ENCODE measurements at places on chromosomes 2 and 18.

DNA sequence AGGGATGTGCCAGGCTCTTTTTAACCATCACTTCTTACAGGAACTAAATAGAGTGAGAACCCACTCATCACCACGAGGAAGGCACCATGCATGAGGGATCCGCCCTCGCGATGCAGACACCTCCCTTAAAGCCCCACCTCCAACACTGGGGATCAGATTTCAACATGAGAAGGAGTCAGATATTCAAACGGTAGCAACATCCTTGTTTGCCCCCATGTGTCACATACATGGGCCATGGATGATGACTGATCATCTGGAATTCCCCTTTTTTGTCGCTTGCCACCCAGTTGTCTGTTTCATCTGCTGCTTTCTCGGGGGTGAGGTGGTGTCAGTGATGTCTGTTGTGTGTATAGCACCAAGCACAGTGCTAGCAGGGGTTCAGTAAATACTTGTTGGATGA is 57.9 kb downstream of the NCK2 start:
- no peak for DNase-seq

GRCh38 chr2:119315241-119315925 is 51.3 kb downstream of the C2orf76 start:
- DNase-seq, result no peak

GRCh38 chr2:99470957-99471356 is 18.9 kb downstream of the REV1 start:
- DNase-seq, result no peak

- no peak for DNase-seq
Measured at GRCh38 chr18:23824669-23825068, 135.4 kb downstream of the LAMA3 start.

DNA sequence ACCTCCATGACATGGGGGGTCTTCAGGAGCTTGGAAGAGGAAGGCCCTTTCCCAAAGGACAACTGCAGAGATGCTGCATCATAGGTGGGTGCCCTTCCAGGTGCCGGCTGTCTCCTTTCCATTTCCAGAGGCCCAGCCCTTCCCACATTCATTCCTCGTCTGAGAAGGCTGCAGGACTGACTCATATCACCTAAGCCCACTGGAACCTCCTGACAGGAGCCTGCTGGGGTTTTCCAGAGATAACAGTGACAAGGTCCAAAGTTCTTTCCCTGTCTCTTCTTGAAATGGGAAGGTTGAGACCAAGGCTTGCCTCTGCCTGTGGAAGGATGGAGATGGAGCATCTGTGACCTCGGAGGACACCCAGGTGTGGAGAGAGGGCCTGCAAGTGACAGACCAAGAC is 3.6 kb upstream of the PRSS56 start:
- DNase-seq, result no peak

- DNase-seq, result no peak
Measured at GRCh38 chr2:45942237-45942738, 290.8 kb downstream of the PRKCE start.

- DNase-seq, result no peak
Measured at GRCh38 chr2:191612496-191612895, 65.4 kb upstream of the NABP1 start.

- DNase-seq, result no peak
Measured at GRCh38 chr2:71605173-71605641, 151.8 kb downstream of the DYSF start.

GRCh38 chr2:98205889-98206288 is 118.9 kb downstream of the VWA3B start:
- no peak for DNase-seq

- DNase-seq, result no peak
Measured at GRCh38 chr2:122656403-122656802, 901.0 kb downstream of the TSN start.

GRCh38 chr2:6971502-6971901 is 54.3 kb downstream of the RNF144A start:
- no peak for DNase-seq

GRCh38 chr18:44802508-44802907 is 121.8 kb downstream of the SETBP1 start:
- no peak for DNase-seq

GRCh38 chr2:220665108-220665471 is 907.0 kb downstream of the EPHA4 start:
- no peak for DNase-seq

DNA sequence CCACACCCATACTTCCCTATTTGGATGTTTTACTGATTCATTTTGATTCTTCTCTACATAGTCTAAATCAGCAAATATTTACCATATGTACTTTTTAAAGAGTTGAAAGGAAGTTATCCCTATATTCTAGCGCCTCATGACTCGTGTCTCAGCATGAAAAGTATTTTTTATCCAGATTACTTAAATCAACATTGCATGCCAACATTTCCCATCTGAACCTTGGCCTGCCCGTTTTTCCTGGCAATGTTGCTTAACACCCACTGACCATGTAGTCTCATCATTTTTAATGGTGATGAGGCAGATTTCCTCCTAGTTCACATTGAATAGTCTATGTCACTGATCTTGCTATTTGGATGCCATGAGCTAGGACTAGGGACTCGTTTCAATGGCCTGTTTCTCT is 13.2 kb upstream of the SCYGR5 start:
- DNase-seq, result no peak

DNA sequence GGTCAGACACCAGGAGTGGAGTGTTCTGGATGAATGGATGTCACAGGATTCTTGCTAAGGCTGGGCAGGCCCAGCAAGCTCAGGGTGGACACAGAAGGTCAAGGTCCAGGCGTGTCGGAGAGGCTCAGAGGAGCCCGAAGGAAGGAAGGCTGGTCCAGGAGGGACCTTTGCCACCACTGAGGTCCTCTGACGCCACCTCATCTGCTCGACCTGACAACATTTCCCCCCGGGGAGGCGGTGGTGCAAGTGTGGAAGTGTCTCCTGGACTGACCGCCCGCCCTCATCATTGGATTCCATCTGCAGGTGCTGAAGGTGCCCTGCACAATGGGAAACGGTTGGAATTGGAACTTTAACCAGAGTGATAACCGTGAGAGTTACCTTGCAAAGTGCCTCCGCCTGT is 124.6 kb downstream of the RTP5 start:
- DNase-seq, result no peak

DNA sequence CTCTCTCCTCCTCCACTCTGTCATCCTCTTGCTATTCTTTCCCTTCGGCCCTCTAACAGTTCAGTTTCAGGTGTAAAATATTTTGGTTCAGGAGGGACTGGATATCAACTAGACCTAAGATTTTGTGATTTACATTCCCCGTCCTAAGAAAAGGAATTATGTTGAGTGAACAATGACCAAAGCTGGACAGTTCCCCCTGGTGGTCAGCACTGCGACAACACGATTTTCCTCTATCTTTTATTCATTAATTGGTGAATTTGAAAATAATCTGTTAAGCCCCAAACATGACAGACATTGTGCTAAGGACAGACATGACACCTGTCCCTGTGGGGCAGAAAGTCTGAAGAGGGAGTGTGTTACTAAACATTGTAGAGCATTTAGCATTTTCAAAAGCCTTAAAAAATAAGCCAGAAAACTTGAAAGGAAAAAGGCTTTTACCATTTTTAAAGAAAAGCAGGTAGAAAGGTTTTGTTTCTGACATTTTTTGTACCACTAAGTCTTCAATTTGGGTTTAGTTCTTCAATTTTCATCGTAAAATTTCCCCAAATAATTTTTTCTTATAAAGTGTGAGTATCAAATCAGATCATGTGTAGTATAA is 28.4 kb upstream of the GTF2A1L start:
- DNase-seq, result peak; percentile 7

DNA sequence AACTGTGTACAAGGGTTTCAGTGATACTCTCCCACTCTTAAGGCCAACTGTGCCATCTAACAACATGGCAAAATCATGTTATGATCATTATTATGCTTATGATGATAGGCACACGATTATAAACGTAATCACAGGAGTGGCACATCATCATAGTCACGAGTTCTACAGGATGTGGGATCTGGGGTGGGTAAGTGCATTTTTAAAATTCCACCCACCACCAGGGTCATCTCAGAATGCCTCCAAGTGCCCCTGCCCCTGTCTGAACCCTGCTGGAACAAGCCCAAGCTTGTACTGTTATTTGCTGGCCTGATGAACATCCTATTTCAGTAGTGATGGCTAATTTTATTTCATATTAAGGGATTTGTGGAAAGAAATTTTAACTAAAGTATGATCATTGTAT is 117.8 kb downstream of the PTPRM start:
- no peak for DNase-seq

DNA sequence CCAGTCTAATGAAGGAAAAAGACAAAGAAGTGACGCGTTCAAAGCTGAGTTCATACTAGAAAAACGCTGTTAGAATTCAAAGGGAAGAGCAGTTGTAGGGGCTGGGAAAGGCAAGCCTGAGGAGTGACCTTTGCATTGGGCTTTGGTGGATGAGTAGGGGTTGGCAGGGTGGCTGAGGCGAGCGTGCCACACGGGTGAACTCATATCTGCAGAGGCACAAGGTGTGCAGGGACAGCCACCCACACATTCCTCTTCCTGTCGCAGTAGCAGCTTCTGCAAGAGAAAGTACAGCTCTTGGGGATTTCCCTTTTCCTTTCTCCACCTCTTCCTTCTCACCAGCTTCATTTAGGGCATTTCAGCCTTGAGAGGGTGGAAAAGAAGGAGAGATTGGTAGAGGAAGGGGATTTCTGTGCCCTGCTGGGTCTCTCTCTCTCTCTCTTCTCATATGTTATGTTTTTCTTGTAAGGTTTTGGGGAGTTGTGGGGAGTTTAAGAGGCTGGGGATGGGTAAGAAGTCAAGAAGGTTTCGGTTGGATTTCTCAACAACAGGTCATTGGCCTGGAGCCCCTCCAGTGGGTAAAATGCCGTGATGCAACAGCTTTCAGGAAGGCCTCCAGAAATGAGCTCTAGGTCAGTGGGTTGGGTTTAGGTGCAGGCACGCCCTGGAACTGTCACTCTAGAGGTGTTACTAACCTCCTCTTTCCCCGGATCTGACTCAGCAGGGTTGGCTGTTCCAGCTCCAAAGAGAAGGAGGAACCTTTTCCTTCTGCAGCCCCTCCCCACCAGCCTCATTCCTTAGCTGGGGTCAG is 40.1 kb downstream of the ODC1 start:
- DNase-seq, result no peak

DNA sequence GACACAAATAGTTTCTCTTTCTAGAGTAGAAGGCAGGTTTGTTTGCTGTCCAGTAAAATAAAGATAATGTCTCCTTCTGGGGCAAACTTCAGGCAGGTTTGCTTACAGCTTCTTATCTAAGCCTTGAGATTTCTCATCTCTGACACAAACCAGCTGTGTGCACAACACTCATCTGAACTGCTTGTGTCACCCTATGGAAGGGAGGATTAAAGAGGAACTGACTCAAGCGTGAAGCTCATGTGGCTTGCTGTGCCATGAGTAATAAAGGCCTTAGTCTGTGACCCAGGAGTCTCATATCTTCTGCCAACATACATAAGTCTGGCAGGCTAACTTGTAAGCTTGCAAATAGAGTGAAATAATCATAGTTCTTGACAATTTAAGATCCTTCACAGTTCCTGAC is 24.2 kb upstream of the CPO start:
- no peak for DNase-seq

DNA sequence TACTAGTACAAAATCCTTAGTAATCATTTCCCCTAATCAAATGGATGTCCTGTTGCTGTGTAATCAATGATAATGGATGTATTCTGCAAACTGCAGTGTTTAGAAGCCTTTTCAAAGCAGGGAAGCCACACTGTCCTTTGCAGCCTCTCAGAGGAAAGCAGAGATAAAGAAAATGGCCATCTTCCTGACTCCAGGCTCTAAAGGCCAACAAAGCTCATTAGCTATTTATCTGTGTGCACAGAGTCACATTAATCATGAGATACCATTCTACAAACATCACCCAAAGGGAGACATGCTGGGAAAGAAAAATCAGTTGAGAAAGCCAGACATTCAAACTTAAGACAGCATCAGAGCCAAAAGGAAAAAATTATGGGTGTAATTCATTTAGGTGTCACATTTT is 165.0 kb downstream of the RAD51AP2 start:
- DNase-seq, result no peak

- DNase-seq, result peak; percentile 37
Measured at GRCh38 chr2:63692002-63692606, 103.3 kb downstream of the MDH1 start.

DNA sequence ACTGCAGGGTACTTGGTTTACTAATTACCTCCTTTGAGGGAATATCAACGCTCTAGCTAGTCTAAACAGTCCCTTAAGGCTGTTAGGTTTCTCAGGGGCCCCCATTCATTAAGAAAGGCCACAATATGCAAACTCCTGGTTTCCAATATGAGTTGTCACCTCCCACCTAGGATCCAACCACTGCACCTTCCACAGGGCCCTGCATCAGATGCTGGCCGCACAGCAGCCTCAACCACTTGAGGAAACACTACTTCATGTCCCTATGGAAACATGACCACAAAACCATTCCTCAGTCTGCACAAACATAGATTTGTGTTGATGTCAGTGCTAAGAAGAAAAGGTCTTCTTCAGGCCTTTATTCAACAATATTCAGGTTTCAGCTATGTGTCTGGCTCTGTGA is 40.9 kb downstream of the STAT4 start:
- no peak for DNase-seq

- no peak for DNase-seq
Measured at GRCh38 chr2:33275689-33276444, 200.6 kb upstream of the RASGRP3 start.

GRCh38 chr2:145729993-145730770 is 1210.3 kb upstream of the ZEB2 start:
- DNase-seq, result no peak

GRCh38 chr2:107529146-107529545 is 297.5 kb upstream of the RGPD4 start:
- DNase-seq, result no peak

GRCh38 chr2:169507698-169508097 is 1.8 kb upstream of the KLHL41 start:
- DNase-seq, result no peak

GRCh38 chr2:196510246-196510645 is 129.3 kb upstream of the CCDC150 start:
- DNase-seq, result no peak

GRCh38 chr18:55321265-55322177 is 266.5 kb downstream of the TCF4 start:
- no peak for DNase-seq

DNA sequence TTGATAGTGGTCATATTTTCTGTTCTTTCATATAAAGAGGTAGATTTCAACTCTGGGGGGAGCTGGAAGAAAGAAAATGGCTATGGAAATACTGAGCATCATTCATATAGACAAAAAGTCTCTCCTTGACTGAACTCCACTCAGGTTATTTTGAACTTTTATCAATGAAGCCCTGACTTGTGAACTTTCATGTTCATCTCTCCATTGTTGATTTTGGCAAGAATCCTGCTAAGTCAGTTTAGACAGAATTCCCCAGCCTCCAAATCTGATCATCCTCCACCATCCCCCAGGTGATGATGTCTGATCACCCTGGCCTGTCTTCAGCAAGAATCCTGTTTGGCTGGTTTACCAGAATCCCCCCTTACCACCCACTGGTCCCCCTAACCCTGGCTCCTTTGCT is 395.0 kb downstream of the NCKAP5 start:
- DNase-seq, result no peak

- peak; percentile 39 for DNase-seq
Measured at GRCh38 chr2:23394700-23395099, 9.7 kb downstream of the KLHL29 start.

GRCh38 chr18:3029215-3029952 is 16.4 kb upstream of the LPIN2 start:
- no peak for DNase-seq

All from DND-41 (cell line).